NCI-H69 (cell line): ENCODE measurements at places on chromosomes 1 and 21.

GRCh38 chr1:5297886-5298239, 643.5 kb downstream of the AJAP1 start:
- DNase-seq = no peak

GRCh38 chr21:33206771-33207281, 22.9 kb upstream of the IFNAR2 start:
- no peak for DNase-seq

- no peak for DNase-seq
Measured at GRCh38 chr1:217272385-217272784, 358.5 kb downstream of the GPATCH2 start.

- DNase-seq = no peak
Measured at GRCh38 chr1:115679141-115679611, 37.4 kb downstream of the VANGL1 start.

GRCh38 chr1:33150522-33150921, 31.3 kb downstream of the TRIM62 start:
- no peak for DNase-seq

DNA sequence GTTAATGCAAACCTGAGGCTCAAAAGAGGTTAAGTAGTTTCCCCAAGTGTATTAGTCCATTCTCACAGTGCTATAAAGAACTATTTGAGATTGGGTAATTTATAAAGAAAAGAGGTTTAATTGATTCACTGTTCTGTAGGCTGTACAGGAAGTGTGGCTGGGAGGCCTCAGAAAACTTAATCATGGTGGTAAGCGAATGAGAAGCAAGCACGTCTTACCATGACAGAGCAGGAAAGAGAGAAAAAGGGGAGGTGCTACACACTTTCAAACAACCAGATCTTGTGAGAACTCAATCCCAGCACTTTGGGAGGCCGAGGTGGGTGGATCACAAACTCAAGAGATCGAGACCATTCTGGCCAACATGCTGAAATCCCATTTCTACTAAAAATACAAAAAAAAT, 38.5 kb upstream of the RXRG start:
- DNase-seq = no peak
